ENCODE measurements at places on chromosomes 4 and X.

- no peak for DNase-seq
Observed at GRCh38 chrX:1244164-1245076, 24.2 kb upstream of the CSF2RA start.

- peak; percentile 73 for DNase-seq
Observed at GRCh38 chr4:139988863-139989765, 164.9 kb downstream of the MAML3 start.

GRCh38 chr4:169582706-169583105, 29.7 kb downstream of the NEK1 start:
- no peak for DNase-seq

DNA sequence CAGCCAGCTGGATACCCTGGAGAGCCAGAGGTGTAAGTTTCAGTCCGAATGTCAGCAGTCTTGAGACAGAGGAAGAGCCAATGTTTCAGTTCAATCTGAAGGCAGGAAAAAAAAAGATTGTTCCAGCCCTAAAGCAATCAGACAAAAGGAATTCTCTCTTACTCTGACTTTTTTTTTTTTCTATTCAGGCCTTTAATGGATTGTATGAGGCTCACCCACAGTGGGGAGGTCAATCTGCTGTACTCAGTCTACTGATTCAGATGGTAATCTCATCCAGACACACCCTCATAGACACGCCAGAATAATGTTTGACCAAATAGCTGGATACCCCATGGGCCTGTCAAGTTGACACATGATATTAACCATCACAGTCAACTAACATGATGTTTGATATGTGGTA, 51.9 kb downstream of the TEX13A start:
- DNase-seq, result no peak

DNA sequence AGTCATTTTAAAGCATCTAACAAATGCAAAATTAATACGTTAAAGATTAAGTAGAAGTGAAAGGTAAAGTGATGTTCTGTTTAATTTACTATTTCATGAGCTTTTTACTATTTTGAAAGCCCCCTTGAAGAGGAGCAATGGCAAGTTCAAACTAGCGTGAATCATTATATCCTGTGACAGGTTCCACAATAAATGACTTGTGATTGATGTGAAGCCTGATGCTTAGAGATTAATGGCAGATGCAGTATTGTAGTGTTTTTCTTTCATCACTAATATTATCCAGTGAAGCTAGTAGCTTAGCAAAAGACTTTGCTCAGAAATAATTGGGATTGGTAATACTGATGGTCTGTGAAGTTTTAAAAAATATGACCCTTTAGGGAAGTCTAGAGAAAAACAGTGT, 57.3 kb downstream of the STOX2 start:
- DNase-seq, result no peak

Measured in Ammon's horn (tissue), 1 donor.